ENCODE measurements at places on chromosomes 6 and 20.

DNA sequence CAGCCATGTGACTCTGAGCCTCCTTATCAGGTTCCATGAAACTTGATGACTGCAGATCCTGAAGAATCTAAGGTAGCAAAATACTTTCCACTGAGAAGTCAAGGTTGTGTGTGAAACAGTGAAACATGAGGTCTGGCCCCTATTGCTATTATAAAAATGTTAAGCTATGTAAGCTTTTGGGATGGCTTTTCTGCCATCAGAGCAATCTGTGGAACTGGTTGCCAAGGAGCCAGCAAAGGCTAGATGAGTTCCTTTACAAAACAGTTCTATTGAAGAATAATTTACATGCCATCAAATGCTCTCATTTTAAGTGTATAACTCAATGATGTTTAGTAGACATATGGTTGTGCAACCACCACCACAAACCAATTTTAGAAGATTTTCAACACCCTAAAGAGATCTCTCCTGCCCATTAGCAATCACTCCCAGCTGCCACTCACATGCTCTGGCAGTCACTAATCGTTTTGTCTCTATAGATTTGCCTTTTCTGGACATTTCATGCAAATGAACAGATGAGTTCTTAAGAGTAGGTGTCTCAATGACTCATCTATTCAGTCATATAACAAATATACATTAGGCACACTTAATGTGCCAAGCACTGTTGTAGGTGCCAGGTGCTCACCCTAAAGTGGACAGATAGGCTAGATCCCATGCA lies 19.9 kb upstream of the MEP1A start:
- no peak for DNase-seq

GRCh38 chr20:24403406-24403805 lies 66.0 kb upstream of the SYNDIG1 start:
- DNase-seq: no peak

DNA sequence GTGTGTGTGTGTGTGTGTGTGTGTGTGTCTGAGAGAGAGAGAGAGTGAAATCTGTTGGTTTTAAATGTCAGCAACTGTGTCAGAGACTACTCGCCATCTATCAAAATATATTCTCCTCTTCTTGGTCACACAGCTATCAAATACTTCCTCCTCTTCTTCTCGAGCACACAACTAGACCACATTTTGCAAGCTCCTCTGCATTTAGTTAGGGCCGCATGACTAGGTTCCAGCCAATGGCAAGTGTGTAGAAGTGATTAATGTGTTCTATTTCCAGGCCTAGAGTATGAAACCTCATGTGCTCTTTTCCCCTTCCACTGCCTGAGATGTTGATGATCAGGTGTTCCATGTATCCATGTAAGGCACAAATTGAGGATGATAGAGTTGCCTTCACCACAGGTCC lies 278.5 kb upstream of the MARCKS start:
- no peak for DNase-seq

- DNase-seq: no peak
These were observed 19.3 kb upstream of the NCR2 start for GRCh38 chr6:41315943-41316620.

DNA sequence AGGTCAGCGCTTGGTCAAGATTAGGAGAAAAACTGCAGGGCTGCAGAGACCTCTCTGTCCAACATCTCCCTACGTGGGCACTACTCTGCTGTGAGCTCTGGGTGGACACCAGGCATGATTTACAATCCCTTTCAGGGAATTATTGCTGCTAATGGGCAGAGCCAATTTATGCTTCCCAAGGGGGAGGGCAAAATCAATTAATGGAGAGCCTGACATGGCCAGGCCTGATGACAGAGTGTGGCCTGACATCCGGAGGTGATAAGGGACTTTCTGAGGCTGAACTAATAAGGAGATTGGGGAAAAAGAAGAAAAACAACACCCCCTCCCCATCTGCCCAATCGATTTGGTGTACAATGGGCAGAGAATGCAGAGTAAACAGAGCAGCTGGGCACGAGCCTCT lies 5.0 kb upstream of the KCNK16 start:
- no peak for DNase-seq

GRCh38 chr6:35151466-35151865 lies 10.3 kb upstream of the TCP11 start:
- DNase-seq: no peak

- DNase-seq: no peak
These were observed 169.4 kb downstream of the ZDHHC14 start for GRCh38 chr6:157550114-157550989.

DNA sequence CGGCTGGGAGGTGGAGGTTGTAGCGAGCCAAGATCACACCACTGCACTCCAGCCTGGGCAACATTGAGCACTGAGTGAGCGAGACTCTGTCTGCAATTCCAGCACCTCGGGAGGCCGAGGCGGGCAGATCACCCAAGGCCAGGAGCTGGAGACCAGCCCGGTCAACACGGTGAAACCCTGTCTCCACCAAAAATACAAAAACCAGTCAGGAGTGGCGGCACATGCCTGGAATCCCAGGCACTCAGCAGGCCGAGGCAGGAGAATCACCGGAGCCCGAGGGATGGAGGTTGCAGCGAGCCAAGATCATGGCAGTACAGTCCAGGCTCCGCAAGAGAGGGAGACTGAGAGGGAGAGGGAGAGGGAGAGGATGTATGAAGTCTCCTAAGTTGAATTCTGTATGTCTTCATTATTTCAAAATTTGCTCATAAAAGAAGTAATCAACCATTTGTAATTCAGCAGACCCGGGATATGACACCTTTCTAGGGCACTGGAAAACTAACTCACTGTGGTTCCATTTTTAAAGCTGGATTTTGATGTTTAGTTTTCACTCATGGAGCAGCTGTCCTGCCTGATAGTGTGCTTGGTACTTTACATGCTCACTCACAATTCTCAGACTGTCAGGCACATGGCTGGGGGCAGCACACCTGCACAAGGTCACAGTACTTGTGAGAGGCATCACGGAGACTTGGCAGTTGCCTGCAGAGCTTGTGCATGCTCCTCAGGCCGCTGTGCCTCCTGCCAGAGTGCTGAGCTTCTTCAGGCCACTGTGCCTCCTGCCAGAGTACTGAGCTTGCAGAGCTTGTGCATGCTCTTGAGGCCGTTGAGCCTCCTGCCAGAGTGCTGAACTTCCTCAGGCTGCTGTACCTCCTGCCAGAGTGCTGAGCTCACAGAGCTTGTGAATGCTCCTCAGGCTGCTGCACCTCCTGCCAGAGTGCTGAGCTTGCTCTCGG lies 106.2 kb downstream of the ERMARD start:
- no peak for DNase-seq

- DNase-seq: no peak
These were observed 93.6 kb upstream of the ADGRF1 start for GRCh38 chr6:47135772-47136171.

- DNase-seq: no peak
These were observed 228.0 kb downstream of the DLL1 start for GRCh38 chr6:170062915-170063241.

DNA sequence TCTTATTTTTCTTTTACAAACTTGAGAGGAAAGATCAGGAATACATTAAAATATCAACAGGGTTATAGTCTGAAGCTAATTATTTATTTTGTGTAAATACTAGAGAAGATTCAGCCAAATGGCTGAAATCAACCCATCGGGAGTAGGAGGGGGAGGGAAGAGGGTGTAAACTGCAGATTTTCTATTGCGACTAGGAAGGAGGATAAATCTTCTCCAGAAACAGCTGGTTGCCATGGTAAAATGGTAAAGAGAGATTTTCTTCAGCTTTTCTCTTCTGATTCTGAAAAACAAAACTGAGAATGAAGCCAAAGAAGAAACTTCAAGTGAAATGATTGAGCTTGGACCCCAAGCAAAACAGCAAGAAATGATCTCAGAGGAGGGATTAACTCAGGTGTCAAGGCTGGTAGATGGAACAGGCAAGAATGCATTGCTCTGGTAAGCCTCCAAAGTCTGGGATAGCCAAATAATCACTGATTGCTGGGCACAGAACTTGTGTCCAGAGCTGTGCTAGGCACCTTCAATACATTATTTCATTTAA lies 193.5 kb upstream of the SPTLC3 start:
- no peak for DNase-seq

DNA sequence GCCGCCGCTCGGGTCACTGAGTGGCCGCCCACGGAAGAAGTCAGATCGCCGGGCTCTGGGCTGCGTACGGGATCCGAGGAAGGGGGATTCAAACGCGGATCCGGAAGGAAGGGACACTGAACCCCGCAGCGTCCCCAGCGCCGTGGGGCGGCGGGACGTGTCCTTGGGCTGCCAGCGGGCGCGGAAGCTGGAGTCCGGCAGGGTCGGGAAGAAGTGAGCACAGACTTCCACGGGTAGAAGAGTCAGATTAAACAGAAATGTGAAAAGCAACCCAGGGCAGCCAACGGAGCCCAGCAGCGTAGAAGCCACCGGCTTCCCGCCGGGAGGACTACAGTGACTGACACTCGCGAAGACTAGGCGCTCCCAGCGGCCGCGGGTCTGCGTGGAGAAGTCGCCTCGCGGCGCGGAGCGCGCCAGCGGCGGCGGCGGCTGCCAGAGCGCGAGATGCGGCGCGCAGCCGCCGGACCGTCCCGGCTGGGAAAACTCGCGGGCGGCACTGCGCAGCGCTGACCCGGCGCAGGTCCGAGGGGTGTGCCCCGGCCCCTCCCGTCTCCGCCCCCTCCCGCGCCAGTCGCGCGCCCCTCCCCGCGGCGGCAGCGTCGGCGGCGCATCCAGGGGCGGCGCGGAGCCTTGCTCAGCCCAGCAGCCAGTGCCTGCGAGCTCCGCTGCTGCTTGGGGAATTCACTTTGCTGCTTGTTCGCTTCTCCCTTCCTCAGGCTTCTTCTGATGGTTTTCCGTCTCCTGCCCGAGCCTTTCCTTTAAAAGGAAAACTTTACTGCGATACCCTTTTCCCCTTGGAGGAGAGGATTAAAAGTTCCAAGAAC lies at the start of gene SAMD5:
SAMD5 (plus strand) TSS at position 649 of the 824 bp plus-strand sequence. CDS start 239 bp downstream, outside the sequence.
- peak; percentile 39 for DNase-seq

DNA sequence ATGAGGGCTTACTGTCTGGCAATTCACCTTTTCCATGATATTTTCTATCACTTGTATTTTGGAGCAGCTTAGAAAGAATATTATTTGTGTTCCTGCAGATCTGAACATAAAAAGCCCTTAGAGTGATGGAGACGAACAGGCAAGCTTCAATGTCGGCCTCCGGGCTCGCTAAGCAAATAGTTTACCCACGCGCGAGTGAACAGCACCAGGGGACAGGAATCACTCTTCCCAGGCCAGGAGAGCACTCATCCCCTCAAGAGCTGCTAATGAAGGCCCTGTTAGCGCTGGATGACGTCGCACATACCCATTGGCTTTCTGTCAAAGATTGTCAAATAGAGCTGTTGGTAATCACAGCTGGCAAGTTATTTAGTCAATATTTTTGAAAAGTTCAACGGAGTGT lies 395.7 kb downstream of the ZFAND3 start:
- no peak for DNase-seq

DNA sequence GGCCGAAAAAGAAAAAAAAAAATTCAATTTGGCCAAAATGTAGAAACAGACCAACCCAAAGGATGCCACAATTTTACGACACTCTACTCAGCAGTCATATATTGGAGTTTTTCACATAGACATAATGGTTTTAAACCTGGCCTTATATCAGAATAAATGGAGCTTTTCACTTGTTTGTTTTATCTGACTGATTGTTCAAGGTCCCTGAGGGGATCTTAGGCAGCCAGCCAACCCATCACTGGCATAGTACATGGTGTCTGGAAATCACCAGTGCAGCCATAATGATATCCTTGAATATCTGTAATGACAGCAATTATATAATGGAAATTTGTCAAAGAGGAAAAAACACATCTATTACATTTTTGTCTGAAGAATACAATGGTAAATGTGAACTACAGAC lies 96.9 kb downstream of the PRSS35 start:
- DNase-seq: no peak

GRCh38 chr20:24862606-24863005 lies 86.5 kb upstream of the CST7 start:
- no peak for DNase-seq

DNA sequence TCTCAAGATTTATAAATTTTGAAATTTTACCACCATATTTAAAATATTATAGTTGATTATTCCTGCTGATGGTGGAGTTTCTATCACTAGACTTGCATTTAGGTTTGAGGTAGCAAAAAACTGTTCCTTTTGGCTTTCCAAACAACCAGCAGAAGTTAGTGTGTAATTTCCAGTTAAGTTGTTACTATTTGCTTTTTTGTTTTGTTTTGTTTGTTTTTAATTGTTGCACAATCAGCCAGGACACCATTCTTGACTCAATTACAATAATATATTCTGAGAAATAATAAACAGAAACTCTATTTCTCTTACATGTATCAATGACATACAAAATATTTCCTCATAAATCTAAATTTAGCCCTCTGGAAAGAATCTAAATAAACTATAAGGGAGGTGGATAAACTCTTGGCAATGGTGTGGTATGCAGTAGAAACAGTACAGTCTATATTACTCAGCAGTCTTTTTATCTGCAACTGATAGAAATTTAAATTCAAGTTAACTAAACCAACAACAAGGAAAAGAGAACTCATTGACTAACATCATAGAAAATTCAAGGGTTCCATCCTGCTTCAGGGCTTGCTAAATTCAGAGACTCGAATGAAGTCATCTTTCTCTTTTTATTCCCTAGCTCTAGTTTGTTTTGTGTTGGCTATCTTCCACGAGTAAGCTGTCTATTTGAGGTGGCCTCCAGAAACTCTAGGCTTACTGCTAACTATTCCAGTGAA lies 19.4 kb upstream of the COL19A1 start:
- no peak for DNase-seq

- DNase-seq: no peak
These were observed 11.3 kb downstream of the SIRPA start for GRCh38 chr20:1906361-1907051.

DNA sequence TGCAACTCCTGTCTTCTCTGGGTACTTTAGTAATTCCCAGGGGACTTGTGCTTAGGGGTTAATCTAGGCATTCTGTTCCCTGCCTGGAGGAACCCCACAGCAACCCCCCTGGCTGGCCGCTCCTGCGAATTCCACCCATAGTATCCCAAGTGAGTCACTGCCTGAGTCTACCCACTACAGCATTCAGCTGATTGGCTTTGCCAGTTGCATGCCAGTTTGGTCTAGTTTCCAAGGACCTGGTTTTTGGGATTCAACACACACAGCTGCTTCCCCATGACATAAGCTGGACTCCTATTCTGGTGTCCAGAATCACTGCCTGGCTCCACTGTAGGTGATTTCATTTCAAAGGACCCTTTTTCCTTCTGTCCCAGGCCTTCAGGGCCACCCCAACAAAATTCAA lies 40.3 kb downstream of the PLCG1 start:
- no peak for DNase-seq

GRCh38 chr6:1481286-1481685 lies 91.9 kb downstream of the FOXF2 start:
- no peak for DNase-seq
